Activated T-cell treated with anti-CD3 and anti-CD28 coated beads, Interleukin-2, amount 50 U/mL, for 72 hours (primary cell): ENCODE measurements at places on chromosomes 4 and X.

DNA sequence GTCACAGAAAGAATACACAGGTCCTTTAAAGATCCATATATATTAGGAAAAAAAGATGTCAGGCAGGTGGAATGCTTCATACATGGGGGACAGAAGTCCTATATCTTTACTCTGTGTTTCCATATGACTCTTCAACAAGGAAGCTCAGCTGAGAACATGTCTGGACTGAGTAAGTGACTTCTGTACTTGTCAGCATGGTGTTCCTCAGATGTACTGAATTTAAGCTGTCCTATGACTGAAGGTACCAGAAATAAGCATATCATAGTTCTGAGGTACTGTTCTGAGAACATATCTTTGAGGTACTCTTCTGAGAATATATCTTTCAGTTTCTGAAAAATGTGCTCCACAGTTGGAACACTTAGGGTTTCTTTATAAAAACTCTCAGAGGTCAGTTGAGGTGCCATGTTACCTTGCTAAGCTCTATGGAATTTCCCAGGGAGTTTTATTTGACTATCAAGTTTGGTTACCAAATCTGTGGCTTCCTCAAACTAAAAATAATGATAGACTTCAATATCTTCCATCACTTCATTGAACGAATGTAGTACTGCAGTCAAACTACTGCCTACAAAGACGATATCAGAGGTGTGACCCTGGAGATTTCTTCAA, 597.2 kb upstream of the GNPDA2 start:
- DNase-seq, result no peak

GRCh38 chr4:8320386-8320750, 50.8 kb downstream of the HTRA3 start:
- no peak for DNase-seq

GRCh38 chr4:107853444-107854355, 29.0 kb downstream of the SGMS2 start:
- DNase-seq, result no peak

DNA sequence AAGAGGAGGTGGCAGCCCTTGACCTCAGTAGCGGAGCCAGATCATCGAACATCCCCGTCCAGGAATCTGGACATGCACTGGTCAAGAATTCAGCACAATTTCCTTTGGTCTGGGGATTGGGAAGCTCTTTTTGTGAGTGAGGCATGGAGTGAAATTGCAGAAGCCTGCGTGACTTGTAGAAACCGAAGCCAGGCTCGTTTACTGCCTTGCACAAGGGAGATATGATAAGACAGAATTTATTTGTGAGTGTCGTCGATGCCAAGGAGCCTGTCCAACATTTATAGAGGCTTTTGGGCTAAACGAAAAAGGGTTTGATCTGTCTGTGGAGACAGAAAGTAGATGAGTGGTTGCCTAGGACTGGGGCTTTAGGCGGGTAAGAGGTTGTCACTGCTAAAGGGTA, 50.6 kb downstream of the TBL1X start:
- DNase-seq, result no peak

- no peak for DNase-seq
Observed at GRCh38 chr4:141021397-141022110, 111.7 kb downstream of the RNF150 start.

- DNase-seq, result no peak
Observed at GRCh38 chrX:116449156-116449555, 12.8 kb downstream of the SLC6A14 start.

- no peak for DNase-seq
Observed at GRCh38 chr4:174526731-174527130, 4.4 kb upstream of the HPGD start.

DNA sequence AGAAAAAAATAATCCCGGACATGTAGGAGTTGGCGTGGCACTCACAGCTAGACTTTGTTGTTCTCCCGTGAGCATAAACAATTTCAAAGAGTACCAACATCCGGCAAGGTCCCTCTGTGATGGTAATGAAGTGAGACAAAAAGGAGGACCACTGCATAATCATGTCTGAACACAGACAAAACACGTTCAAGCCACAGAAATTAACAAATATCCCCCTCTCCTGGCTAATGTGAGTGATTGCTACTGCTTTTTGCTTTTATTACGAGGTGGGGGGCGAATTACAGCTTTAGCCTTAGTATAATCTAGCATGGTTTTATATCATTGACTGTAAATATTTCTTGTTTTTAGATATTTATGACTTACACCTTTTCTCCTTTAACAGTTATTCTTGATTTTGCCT, 118.5 kb downstream of the PLS3 start:
- DNase-seq, result no peak
